IPS DF 6.9 (cell line): ENCODE measurements at places on chromosomes 5 and 9.

- H3K36me3 ChIP-seq: no peaks in the 10 kb centered on the region
- DNase-seq: no peak
- H3K27ac ChIP-seq: no peak overlapping the region
- no peaks in the 10 kb centered on the region for H3K4me1 ChIP-seq
- H3K27me3 ChIP-seq: no peaks in the 10 kb centered on the region
- no peak overlapping the region for H3K4me3 ChIP-seq
Measured at GRCh38 chr9:114321759-114322158, 1.1 kb upstream of the ORM1 start.

DNA sequence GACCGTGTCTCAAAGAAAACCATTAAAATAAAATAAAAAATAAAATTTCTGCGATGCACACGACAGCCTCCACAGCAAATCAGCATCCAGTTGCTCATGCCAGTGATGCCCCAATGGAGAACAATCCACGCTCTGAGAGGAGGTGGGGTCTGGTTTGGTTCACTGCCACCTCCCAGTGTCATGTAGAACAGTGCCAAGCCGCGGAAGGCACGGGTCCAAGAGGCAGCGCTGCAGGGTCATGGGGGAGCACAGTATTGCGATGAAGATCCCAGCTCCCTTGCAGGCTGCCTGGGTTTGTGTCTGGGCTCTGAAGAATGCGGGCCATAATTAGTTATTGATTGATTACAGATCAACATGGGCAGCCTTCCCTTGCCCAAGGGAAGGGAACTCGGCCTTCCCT, 6.1 kb upstream of the CACFD1 start:
- H3K36me3 ChIP-seq: no peaks in the 10 kb centered on the region; the same call in 1 of the 2 replicates
- H3K27me3 ChIP-seq: no peaks in the 10 kb centered on the region
- no peak overlapping the region for H3K27ac ChIP-seq
- H3K4me3 ChIP-seq: no peak overlapping the region
- H3K4me1 ChIP-seq: no peaks in the 10 kb centered on the region

DNA sequence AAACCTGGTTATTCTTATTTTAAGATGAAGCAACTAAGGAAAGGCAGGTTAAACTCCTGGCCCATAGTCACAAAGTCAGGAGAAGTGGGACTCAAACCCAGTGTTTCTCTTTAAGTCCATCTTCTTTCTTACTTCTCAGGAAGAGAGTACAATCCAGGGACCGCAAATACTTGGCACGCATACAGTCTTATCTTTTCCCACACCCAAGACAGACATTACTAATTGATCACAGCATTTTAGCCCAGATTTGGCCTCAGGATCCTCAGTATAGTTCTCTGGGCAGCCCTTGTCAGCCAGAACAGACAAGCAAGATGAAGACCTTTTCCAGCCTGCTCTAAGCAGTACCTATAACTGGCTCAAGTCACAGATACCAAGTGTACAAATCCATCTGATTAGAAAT, 125.5 kb upstream of the RAI14 start:
- DNase-seq: no peak
- no peak overlapping the region for H3K27ac ChIP-seq

DNA sequence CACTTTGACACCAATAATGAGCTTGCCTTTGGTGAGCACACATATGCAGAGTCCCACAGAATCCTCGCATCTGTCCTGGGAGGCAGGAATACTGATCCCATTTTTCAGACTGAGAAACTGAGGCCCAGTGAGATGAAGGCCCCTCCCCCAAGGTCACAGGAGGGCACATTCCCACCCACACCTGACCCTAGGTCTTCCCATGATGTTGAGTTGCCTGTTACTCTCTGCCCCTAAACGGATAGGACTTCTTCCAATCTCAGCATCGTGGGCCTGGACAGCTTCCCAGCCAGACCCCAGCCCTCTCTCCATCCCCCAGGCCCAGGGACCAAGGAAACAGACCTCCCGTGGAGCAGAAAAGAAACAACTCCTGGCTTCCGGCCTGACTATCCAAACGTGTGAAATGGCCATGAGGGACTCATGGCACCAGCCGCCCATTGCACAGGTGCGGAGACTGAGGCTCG, 877 bp downstream of the SH3GLB2 start:
- 0 out of 2 replicates have a peak, but pooled peaks cover 3% of the 10 kb centered on the region for H3K4me1 ChIP-seq
- H3K36me3 ChIP-seq: no peaks in the 10 kb centered on the region; the same call in 1 of the 2 replicates
- DNase-seq: no peak
- no peak overlapping the region for H3K27ac ChIP-seq
- peak overlapping the region; percentile 66; the same call in 1 of the 2 replicates for H3K4me3 ChIP-seq

- no peaks in the 10 kb centered on the region for H3K36me3 ChIP-seq
- no peak overlapping the region for H3K27ac ChIP-seq
Measured at GRCh38 chr9:31700252-31701045, 684.0 kb upstream of the ACO1 start.
